Cerebellum (tissue), 4 donors: ENCODE measurements at places on chromosomes 2 and 18.

GRCh38 chr2:30625701-30626100, 178.7 kb downstream of the LCLAT1 start:
- DNase-seq: no peak

DNA sequence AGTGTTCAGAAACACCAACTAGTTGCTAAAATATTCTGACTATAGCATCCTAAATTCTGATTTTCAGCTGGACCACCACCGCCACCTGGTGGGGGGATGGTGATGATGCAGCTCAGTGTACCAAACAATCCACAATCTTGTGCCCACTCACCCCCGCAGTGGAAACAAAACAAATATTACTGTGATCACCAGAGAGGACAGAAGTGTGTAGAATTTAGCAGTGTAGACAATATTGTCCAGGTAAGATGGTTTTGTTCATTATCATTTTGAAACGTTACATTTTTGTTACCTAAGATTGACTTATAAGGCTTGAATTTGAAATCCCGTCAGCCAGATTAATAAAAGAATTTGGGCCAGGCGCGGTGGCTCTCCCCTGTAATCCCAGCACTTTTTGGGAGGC, 31.7 kb upstream of the UBXN4 start:
- DNase-seq: peak; percentile 55

GRCh38 chr2:235324324-235324723, 169.5 kb upstream of the AGAP1 start:
- DNase-seq: no peak

DNA sequence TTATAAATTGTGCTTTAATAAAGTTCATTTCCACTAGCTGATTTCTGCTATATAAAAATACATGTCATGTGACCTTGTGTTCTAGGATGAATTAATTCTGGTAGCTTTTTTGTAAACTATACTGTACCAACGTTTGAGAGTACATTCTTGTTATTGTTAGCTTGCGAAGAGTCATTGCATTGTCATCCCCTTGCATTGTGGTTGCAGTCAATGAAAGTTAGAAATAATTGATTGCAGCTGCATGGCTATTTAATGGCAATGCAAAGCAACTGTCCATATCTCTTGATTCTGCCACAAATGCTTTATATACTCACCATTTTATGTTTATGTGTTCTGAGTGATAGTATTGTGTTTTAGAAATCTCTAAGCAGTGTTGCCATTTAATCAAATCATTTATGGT, 91.6 kb downstream of the ZNF407 start:
- no peak for DNase-seq

GRCh38 chr2:190891372-190891771, 10.8 kb downstream of the GLS start:
- no peak for DNase-seq
